ENCODE measurements at places on chromosomes 4 and X. TPM values are rescaled to one million over a fixed set of nuclear protein-coding genes. Genes with fewer than 3 reads are reported as not detected.

DNA sequence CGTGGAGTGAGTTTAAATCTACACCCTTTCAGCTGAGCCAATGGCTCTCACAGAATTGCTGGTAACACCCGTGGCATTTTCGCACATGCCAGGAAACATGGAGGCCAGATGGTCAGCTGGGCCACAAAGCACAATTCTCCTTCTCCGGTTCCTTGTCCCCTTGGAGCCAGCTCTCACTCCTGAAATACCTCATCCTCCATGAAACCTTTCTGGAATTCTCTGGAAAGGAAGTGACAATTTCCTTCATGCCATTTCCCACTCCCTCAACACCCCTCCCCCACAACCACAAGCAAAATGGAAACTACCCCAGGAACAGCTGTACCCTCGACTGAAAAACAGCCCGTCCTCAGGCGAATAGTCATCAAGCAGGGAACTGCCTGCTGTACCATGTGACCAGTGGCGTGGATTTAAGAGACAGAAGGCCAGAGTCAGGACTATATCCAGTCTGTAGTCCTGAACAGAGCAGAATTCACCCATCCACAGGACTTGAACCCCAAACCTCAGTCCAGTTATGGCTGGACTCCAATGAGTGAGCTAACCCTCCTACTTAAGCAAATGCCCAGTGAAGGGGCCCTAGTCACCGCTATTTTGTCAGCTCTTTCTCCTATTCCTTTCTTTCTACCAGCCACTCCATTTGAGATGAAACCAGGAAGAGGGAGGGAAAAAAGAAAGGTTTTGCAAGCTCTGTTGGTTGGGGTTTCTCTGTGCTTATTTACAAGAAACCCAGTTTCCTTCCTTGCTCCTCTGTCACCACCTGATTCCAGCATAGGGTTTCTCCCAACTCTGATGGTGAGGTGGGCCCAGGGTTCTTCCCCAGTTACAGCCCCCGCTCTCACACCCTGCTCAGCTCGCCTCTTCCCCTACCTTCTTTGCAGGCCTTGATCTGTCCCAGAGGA is 24.5 kb downstream of the ELF4 start:
- DNase-seq: no peak

DNA sequence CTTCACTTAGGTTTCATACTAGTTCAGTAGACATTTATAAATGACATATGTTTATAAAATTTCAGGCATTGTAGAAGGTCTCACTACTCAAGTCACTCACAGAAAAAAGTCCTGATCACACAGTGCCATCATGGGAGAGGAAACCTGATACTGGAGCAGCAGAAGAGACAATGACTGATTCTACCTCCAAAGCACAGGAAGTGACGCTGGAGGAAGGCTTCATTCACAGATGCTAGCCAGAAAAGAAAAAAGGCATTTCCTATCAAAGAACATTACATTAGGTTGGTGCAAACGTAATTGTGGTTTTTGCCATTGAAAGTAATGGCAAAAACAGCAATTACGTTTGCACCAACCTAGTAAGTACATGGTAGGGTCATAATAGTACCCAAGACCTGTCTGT is 79.5 kb downstream of the RASGEF1B start:
- no peak for DNase-seq

GRCh38 chr4:87038837-87039615 is 104.2 kb downstream of the AFF1 start:
- no peak for DNase-seq

- DNase-seq: no peak
Observed at GRCh38 chrX:137166591-137166990, 132.8 kb upstream of the GPR101 start.

DNA sequence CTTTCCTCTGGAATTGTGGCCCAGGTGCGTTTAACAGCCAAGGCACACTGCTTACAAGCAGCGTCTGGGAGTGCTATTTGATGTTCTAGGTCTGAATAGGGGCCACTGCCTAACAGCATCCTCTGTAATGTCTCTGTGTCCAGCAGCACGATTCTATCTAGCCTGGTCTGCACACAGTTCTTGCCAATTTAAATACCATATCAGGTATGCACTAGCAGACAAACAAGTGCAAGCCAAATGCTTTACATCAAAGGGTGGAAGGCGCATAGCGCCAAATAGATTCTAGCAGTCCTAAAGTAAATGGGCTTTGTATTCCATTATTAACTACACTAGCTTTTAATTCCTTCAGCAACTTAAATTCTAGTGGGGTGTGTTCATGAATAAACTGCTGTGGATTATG is 15.8 kb upstream of the UGDH start:
- DNase-seq: no peak

DNA sequence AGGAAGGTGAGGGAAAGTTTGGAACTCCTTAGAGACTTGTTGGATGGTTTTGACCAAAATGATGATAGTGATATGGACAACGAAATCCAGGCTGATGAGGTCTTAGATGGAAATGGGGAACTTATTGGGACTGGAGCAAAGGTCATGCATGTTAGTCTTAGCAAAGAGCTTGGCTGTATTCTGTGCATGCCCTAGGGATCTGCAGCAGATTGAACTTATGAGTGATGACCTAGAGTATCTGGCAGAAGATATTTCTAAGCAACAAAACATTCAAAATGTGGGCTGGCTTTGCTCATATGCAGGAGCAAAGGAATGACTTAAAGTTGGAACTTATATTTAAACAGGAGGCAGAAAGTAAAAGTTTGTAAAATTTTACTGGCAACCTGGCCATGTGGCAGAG is 489.3 kb upstream of the DIPK2B start:
- DNase-seq: no peak

SMC1A gene
- polyA plus RNA-seq: 122 TPM

PPARGC1A gene
- polyA plus RNA-seq: 36.2 TPM

NAP1L2 gene
- polyA plus RNA-seq: 2.8 TPM

- DNase-seq: no peak
Observed at GRCh38 chr4:125776146-125776545, 461.4 kb downstream of the FAT4 start.
